Activated CD4-positive, alpha-beta T cell treated with anti-CD3 and anti-CD28 coated beads, Interleukin-2, amount 50 U/mL, for 4 hours (primary cell): ENCODE measurements at places on chromosomes 1 and 21.

- DNase-seq = no peak
Measured at GRCh38 chr1:65478379-65479026, 58.0 kb downstream of the LEPR start.

- DNase-seq = no peak
Measured at GRCh38 chr1:68010090-68010489, 40.3 kb downstream of the DIRAS3 start.

GRCh38 chr21:46153247-46154154 lies 1.9 kb downstream of the FTCD start:
- peak; percentile 30 for DNase-seq

GRCh38 chr1:55359611-55360010 lies 144.4 kb upstream of the USP24 start:
- no peak for DNase-seq

DNA sequence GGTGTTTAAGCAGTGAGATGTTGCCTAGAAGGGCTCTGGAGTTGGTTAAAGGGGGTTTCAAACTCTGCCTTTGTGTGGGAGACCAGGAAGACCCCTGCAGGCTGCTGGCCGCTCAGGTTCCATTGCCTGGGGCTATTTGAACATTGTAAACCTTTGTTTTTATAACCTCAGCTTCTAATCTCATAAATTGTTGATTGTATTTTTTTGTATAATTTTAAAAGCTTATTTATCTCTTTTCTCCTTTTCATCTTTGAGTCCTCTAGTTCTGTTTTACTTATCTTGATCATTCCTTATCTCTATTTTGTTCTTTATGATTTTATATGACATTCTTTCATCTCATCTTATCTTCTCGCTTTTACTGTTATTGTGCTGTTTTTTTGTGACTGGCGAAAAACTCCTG lies 45.5 kb upstream of the SOX13 start:
- DNase-seq = no peak

- DNase-seq = no peak
Measured at GRCh38 chr1:161404051-161404597, 36.4 kb upstream of the CFAP126 start.
